ENCODE measurements at places on chromosomes 12 and 14.

DNA sequence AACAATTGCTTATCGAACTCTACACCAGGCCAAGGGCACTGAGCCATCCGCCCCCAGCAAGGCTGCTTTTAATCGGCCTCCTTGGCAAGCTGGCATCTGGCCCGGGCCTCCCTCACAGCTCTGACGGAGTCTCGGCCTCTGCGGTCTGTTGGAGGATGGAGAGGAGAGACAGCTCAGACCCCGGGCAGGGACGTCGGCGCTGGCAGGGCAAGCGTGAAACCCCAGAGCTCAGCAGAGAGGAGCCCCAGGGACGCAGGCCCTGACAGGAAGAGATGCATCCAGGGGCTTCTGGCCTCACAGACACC is 17.5 kb downstream of the CAMKK2 start:
- DNase-seq: no peak

GRCh38 chr14:72547999-72548398 is 345.9 kb downstream of the DPF3 start:
- no peak for DNase-seq

DNA sequence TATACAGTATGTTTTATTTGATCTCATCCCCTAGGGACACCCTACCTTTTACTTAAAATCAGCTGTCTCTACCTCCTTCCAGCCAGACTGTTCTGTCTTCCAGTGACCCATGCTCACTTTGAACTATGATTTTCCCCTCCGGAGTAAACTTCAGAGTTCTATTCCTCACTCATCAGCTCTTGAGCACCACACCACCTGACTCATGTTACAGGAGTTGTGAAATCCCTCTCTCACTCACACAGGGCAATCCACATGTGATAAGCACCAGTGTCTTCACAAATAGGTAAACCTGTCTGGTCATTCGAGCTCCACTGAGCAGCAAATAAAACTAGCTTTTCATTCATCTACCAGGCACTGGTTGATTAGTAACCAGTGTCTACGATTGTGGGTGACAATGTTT is 177.3 kb upstream of the BMP4 start:
- no peak for DNase-seq

- no peak for DNase-seq
Observed at GRCh38 chr12:102702447-102703114, 214.5 kb downstream of the PAH start.

GRCh38 chr14:76697246-76697905 is 63.9 kb upstream of the VASH1 start:
- no peak for DNase-seq
